Lung microvascular endothelial cell (primary cell): ENCODE measurements at places on chromosomes 7 and 10. TPM values are rescaled to one million over a fixed set of nuclear protein-coding genes. Genes with fewer than 3 reads are reported as not detected.
A peak's percentile ranks its signal among the peaks of the same experiment; 100 is the strongest.

Gene HTR5A
- not detected in 2 replicates for total RNA-seq

Gene SNCG
- total RNA-seq, result 46.2 and 112 TPM in 2 replicates

Gene CAMK1D
- 0.44 and 1.4 TPM in 2 replicates for total RNA-seq

Gene SPDYE16
- not detected in 2 replicates for total RNA-seq

Gene MLXIPL
- total RNA-seq, result not detected in 2 replicates

DNA sequence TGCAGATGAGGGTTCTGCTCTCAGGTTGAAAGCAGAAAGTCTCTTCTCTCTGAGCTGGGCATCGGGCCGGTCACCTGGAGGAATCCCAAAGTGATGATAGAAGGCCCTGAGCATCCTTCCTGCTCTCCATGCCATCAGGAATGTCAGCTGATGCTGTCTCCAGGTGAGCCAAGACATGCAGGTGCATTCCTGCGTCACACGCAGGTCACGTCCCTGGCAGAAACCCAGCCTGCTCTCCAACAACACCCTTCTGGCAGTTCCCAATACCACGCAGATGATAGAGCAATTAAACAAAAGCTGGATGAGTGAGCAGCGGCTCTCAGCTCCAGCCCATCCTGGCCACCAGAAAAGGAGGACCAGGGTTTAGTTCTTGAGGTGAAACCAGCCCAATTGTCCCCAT lies 6.9 kb upstream of the WIPI2 start:
- no peak for DNase-seq

DNA sequence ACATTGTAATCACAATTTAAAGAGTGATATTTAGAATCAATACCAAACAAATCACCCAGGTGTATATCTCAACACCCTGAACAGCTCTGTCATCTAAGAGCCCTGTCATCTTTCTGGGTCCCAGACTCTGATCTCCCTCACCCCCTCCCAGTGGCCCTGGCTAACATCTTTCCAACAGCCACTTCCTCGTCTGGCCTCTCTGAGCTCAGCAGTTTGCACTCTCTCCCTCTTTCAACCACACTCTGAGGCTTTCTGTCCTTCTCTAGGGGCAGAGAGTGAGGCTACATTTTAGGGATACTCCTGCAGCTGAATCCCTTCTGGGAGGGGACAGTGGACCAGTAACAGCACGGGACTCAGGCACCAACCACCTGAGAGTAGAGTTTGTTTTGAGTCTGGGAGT lies 17.1 kb upstream of the PRRT4 start:
- no peak for DNase-seq

- DNase-seq, result peak; percentile 87
These were observed 151.3 kb upstream of the RSU1 start for GRCh38 chr10:16968416-16969041.

- no peak for DNase-seq
These were observed 82.5 kb upstream of the TBX20 start for GRCh38 chr7:35336444-35336843.

- no peak for DNase-seq
These were observed 1212.4 kb downstream of the SORCS1 start for GRCh38 chr10:105952153-105952552.

GRCh38 chr10:51532044-51532443 lies 167.4 kb downstream of the CSTF2T start:
- no peak for DNase-seq

DNA sequence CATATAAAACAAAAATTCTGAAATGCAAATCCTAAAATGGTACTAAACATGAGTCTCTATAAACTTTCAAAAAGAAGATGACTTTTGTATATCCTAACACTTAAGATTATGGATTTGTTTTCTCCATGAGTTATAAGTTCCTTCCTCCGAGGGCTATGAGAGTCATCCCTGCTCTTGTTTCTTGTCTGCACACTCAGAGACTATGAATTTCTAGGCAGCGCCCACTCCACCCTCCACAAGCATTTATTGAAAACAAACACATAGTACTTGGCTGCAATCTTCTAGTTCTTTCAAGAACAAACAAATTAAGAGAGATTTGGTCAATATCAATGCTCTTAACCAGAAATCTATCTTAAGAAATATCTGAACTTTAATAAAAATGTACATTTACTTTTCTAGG lies 211.7 kb downstream of the DKK1 start:
- DNase-seq, result no peak

DNA sequence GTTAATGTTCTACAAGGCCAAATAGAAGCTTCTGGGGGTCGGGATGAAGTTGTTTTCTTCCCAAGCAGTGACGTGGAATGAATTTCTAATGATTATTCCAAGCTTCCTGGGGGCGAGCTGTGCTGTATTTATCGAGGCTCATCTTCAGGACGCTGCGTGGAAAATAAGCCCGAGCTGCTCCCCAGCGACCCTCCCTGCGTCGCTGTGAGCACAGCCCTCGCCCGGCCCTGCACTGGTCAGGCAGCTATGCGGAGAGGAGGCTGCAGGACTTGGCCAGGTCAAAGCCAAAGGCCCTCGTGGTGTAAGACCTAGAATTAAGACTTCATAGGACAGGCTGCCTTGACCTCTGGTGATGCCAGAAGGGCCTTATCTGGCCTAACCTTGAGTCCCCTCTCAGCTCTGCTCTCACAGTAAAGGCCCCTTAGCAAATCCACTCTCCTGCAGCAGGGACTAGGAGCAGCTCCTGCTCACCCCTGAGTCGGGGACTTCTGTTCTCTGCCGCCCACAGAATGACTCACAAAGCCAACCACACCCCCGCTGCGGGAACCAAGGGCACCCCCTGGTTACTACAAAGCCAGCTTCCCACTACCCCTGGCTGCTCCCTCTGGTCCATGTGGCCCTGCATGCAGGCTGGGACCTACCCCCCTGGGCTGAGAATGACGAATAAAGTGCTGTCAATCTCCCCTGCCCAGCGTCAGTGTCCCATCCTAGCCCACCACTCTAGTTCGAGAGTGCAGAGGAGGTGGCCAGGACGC lies 501.6 kb downstream of the TCERG1L start:
- no peak for DNase-seq

GRCh38 chr10:18718991-18719390 lies 59.8 kb downstream of the ARL5B start:
- DNase-seq, result no peak

GRCh38 chr10:124706462-124707143 lies 37.6 kb downstream of the FAM53B start:
- DNase-seq, result no peak

- no peak for DNase-seq
These were observed 8.6 kb downstream of the CTBP2 start for GRCh38 chr10:125151553-125152449.

GRCh38 chr7:142568435-142569097 lies 180.7 kb upstream of the PRSS1 start:
- peak; percentile 77 for DNase-seq

DNA sequence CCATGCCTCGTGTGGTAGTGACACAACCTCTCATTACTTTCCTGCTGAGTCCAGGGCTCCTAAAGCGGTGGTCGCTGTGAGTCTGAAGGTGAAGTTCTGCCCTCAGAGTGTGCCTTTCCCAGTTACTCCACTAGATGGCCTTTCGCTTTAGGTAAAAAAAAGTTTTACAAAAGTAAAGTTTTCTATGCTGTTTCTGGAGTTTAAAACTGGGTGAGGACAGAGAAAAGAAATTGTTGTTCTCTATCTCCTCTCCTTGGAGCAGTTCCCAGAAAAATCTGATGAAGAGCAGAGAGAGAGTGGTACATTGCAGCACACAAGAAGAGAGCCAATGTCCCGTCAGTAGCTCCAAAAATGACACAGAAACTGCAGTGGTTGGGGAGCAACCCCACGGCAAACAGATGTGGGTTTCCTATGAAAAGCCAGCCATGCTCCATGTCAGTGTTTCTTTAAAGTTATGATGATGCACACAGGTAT lies 257.1 kb downstream of the GLI3 start:
- peak; percentile 35 for DNase-seq

DNA sequence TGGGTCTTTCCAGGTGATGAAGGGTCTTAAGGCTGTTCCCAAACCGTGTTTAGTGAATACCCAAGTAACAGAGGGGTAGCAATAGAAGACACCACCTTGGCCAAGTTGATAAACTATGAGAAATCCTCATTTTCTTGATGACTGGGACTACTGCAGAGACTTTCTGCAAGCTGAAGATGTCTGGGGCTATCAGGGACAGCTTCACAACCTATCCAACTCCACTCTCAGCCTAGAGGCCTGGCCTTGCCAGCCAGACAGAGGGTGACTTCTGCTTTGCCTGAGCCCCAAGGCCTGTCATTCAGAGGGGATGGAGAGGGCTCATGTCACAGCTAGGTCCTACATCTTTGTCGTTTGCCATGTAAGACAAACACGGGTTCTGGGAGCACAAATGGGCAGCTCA lies 255.9 kb upstream of the GRB10 start:
- no peak for DNase-seq

DNA sequence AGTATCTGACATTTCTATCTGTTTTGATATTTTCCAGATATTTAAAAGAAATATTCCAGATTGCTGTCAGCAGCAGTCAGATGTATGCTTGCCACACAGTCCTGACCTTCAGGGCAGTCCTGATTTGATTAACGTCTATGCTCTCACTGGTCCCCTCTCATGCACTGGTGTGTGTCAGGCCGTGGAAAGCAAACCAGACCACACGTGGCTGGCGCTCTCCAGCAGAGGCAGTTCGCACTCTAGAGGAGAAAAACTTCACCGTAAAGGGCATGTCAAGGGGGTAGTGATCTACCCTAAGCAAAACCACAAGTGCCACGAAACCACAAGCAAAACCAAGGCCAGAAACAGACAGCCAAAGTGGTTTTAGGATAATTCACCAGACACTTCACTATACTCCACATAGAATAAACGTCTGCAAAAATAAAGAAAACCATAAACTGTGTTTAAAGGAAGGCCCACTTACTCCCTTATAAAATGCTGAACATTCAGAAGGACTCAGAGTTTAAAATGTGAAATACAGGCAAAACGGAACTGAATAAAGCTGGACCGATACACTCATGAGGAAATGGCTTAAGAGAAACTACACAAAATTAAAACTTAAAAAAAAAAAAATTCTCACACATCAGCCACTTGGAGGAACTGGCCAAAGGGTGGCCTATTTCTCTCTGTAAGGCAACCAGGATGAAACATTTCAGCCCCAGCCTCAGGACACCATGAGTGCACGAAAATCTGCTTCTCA lies 26.4 kb downstream of the PARP12 start:
- DNase-seq, result no peak

- no peak for DNase-seq
These were observed 10.3 kb upstream of the ZNF273 start for GRCh38 chr7:64892666-64893309.

DNA sequence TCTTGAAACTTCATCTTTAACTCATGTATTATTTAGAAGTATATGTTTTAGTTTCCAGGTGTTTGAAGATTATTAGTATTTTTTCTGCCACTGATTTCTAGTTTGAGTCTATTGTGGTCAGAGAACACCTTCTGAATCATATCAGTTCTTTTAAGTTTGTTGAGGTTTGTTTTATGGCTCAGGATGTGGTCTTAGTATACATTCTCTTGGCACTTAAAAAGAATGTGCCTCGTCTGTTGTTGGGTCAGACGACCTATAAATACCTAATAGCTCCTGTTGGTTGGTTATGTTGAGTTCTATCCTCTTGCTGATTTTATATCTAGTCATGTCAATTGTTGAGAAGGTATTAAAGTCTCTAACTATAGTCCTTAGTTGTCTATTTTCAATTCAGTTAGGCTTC lies 15.9 kb downstream of the TDRD1 start:
- DNase-seq, result no peak

DNA sequence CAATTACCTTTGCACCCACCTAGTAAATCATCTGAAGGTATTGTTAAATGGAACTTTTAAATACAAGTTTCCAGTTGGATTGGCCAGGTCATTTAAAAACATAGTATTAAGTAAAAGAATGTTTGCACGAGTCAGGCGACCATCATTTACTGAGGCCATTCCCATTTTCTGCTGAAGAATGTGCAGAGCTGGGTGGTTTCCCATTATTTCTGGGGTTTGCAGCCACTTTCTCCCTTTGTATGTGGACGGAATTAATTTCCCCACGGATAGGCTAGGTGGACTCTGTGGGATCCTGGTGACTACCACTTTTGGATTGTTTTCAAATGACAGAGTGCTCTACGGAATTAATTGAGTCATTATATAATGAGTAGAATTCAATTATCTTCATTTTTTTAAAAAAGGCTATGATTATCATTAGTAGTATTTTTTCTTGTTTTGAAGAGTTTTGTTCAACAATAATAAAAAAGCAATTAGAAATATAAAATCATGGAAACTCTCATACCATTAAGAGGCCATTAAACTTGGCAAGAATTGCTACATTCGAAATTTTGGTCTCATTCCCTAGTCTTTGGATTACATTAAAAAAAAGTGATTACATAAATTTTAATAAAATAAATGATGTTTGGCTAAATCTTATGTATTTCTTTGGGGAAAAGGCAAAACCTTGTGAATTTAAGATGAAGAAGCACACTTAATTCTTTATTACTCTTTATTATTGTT lies 120.4 kb upstream of the FZD8 start:
- DNase-seq, result no peak

GRCh38 chr10:115998301-115998700 lies 274.7 kb downstream of the GFRA1 start:
- DNase-seq, result no peak

DNA sequence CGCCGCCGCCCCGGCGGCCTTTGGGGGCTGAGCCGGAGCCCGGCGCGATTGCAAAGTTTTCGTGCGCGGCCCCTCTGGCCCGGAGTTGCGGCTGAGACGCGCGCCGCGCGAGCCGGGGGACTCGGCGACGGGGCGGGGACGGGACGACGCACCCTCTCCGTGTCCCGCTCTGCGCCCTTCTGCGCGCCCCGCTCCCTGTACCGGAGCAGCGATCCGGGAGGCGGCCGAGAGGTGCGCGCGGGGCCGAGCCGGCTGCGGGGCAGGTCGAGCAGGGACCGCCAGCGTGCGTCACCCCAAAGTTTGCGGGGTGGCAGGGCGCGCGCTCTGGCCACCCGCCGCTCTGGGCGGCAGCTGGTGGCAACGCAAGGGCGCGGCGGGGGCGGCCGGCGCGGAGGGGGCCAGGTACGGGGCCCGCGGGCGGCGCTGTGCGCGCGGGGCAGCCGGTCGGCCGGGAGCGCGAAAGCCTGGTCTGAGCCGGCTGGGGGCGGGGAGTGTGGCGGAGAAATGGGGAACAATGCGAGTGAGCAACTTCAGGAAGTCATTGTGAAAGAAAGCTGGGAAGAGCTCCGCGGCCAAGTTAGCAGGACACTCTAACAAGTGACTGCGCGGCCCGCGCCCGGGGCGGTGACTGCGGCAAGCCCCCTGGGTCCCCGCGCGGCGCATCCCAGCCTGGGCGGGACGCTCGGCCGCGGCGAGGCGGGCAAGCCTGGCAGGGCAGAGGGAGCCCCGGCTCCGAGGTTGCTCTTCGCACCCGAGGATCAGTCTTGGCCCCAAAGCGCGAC lies at the start of gene IKZF1:
Gene IKZF1 (plus strand): TSS at position 588 of the 782 bp plus-strand sequence. CDS start 14,346 bp downstream, outside the sequence.
- DNase-seq, result peak; percentile 38

- DNase-seq, result no peak
These were observed 573.9 kb downstream of the TCERG1L start for GRCh38 chr10:130737621-130738020.

- DNase-seq, result no peak
These were observed 78.9 kb upstream of the EGR2 start for GRCh38 chr10:62895063-62895462.

DNA sequence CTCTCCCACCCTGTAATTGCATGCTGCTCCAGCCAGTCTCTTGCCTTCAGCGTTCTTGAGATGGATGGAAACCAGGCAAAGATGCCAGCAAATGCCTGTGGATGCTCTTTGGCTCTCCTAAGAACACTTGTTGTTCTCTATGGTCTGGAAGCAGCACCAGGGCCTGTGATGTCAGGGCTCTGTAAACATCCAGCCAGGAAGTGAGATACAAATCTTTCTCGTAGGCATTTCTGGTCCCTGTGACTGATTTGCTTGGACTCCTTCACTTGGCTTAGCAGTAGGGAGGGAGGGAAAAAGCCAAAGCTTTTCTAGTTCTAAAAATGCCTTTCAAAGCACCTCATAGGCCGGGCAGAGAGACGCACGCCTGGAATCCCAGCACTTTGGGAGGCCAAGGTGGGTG lies 201.3 kb downstream of the REEP3 start:
- DNase-seq, result no peak
